ENCODE measurements at places on chromosomes 13 and 19.

DNA sequence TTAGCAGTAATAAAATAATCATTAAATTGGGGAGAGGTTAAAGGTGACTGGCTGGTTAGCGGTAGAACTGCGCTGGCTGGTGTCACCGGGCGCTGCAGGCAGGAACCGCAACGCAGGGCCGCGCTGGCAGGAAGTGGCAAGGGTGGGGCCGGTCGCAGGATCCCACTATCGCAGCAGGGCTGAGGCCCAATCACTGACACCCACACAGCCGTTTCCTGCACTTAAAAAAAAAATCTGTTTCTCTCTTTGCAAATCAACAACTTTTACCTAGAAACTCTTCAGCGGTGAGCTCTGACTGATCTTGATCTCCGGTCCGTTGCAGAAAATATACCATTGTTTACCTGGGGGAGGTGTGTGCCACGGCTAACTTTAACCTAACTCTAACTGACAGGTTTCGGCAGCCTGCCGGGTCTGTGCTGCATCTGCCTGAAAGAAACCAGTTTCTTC lies 46.9 kb downstream of the KLF2 start:
- peak; percentile 83 for DNase-seq

DNA sequence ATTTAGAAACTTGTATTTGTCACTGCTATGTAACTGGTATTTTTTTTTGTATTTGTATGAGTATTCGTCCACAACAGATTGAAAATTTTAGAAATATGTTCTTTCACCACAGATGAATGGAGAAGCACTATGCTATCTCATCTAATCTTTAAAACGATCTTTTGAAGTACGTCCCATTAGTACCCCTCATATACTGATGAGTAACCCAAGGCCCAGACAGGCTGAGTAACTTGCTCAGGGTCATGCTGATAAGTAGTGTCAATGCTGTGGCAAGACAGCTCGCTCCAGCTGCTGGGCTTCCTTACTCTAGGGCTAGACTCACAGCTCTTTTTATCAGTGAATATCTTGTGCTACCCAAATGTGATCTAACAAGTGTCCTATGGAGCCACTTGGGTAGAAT lies 154.2 kb downstream of the SUCLA2 start:
- no peak for DNase-seq

- DNase-seq, result no peak
These were observed 15.8 kb downstream of the FREM2 start for GRCh38 chr13:38702669-38703068.

GRCh38 chr13:45064889-45065288 lies 55.4 kb upstream of the GTF2F2 start:
- DNase-seq, result no peak

GRCh38 chr13:75702476-75702875 lies 66.3 kb downstream of the LMO7 start:
- peak; percentile 15 for DNase-seq

DNA sequence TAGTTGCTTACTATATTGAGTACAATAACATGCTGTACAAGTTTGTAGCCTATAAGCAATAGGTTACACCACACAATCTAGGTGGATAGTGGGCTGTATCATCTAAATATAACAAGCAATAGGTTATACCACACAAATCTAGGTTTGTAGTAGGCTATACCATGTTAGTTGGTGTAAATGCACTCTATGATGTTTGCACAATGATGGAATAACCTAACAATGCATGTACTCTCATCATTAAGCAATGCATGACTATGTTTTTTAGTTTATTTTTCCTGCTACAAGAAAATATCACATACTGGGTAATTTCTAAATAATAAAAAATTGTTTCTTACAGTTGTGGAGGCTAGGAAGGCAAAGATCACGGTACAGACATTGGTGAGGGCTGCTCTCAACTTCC lies 262.5 kb downstream of the SLITRK6 start:
- DNase-seq, result no peak

GRCh38 chr13:32147976-32148375 lies 116.4 kb downstream of the FRY start:
- no peak for DNase-seq

- DNase-seq, result no peak
These were observed 197.5 kb downstream of the NBEA start for GRCh38 chr13:35139591-35139990.

DNA sequence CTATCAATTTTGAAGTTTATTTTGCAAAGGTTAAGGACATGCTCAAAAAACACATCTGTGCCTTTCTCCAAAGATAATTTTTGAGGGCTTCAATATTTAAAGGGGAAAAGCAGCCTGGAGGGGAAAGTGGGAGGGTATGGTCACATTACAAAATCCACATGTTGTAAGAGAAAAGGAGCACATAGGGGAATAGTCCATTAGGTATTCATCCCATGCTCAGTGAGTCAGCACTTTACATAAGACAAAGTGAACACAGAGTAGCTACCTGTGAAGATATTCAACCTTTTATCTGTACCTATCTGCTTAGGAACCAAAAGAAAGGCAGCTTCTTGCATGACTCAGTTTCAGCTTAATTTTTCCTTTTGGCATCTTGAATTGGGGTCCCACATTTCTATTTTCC lies 932.0 kb downstream of the SLITRK6 start:
- no peak for DNase-seq

- no peak for DNase-seq
These were observed 10.5 kb downstream of the TULP2 start for GRCh38 chr19:48887861-48888612.

DNA sequence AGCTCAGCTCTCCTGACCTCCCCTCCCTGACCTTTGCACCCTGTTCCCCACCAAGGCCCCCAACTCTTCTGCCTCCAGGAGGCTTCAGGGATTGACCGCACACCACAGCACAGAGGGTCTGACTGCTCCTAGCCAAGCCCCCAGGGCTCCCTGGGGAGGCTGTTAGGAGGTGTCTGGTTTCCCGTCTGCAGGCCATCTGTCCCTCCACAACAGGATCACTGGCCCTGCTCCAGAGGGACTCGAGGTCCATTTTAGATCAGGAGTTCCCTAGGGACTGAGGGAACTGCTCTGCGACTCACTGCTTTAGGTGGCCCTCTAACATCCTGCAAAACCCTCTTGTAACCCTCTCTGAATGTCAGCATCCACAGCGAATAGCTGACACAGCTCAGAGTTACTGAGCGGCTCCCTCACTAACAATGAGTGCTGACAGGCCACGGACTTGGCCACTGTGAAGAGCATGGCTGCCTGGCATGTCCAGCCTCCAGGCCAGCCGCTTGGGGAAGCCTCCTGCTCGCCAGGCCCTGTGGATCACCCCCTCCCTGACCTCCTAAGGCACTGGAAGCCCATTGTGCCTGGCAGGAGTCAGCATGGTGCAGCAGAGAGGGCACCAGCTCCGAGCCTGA lies 17.7 kb downstream of the GRIK5 start:
- no peak for DNase-seq

- DNase-seq, result peak; percentile 17
These were observed 43.1 kb downstream of the ZNF611 start for GRCh38 chr19:52691737-52692136.

DNA sequence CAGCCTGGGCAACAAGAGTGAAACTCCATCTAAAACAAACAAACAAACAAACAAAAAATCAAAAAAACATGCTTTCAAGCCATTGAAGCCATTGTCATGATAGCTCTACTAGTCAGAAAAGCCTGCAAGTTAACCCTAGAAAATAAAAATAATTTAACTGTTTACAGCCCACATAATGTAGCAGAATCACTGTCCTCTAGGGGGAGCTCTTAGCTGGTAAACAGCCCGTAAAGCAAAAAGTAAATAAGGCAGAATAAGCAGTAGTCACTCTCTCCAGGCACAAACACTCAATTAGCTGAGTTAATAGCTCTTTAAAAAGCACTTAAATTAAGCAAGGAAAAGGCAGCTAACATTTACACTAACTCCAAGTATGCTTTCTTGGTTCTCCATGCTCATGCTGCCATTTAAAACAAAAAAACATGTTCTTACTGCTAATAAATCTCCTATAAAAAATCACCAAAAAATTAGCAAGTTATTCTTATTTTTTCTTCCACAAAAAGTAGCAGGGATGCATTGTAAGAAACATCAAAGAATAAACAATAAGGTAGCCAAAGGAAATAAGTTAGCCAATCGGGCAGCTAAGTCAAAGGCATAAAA lies 11.3 kb downstream of the LILRB4 start:
- peak; percentile 56 for DNase-seq

DNA sequence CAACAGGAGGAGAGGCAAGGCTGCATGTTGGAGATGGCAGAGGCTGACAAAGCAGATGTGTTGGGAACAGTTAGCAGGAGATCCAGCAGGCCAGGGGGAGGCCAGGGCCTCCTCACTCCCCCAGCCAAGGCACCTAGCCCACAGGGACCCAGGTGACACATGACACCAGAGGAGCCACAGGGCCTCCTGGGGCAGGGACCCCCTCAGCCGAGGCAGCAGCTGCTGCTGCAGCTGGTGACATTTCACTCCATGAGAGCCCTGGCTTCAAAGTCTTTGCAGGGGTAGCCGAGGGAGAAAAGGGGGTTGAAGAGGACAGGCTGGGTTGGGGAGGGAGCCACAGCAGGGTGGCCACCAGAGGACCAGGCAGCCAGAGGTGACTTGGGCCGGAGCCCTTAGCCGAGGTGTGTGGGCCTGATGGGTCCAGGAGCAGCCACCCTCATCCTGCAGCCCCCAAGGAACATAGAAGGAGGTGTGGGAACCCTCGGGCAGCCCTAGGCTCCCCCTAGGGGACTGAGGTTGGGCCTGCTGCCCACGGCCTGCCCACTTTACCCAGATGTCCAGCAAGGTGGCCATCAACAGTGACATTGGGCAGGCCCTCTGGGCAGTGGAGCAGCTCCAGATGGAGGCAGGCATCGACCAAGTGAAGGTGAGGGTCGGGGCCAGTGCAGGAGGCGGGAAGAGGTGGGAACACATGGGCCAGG lies at the start of gene GNG14:
Gene GNG14 (plus strand): TSS at position 503 of the 701 bp plus-strand sequence. CDS start 51 bp downstream, at position 554.
- DNase-seq, result no peak

- DNase-seq, result no peak
These were observed 3.0 kb downstream of the FAM83E start for GRCh38 chr19:48611872-48612271.

DNA sequence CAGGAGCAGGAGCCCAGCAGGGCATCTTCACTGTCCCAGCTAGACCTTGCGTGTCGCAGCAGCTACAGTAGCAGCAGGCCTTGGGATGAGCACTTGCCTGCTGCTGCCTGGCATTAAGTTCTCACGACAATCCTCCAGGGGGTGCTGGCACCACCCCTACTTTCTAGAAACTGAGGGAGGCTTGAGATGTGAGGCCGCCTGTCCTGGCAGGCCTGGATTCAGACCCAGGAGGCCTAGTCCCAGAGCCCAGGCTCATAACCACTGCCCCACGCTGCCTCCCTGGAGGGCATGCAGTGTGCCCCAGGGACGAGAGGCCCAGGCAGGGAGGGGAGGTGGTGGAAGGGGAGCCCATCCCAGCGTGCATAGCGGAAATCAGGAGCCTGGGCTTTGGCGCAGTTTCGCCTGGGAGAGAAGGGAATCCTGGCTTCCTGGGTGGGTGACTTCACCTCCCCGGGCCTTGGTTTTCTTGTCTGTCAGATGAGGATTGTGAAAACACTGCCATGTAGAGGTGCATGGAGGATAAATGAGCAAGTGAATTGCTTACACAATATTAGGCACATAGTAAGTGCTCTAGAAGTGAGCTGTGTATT lies 26.1 kb downstream of the PPP5C start:
- no peak for DNase-seq

- DNase-seq, result no peak
These were observed 49.8 kb downstream of the BICRA start for GRCh38 chr19:47658431-47659348.

- no peak for DNase-seq
These were observed 39.9 kb downstream of the ELF1 start for GRCh38 chr13:40979232-40979631.

Data from hematopoietic multipotent progenitor cell treated with erythropoietin and hydrocortisone succinate and interleukin-3 and kit ligand, for 8 days (in vitro differentiated cells).